Kidney (tissue), 22 donors: ENCODE measurements at places on chromosomes 11 and 22. TPM values are rescaled to one million over a fixed set of nuclear protein-coding genes. Genes with fewer than 3 reads are reported as not detected.

GRCh38 chr11:126307706-126308105, 3.8 kb downstream of the DCPS start:
- DNase-seq, result peak; percentile 42

Gene C11orf16
- total RNA-seq, result 0.91 TPM

Gene GNAZ
- 5.7 TPM for total RNA-seq

GRCh38 chr22:39482768-39483167, 19.3 kb upstream of the MIEF1 start:
- no peak for DNase-seq

- no peak for DNase-seq
Measured at GRCh38 chr11:63621071-63621470, 6.8 kb upstream of the PLAAT3 start.

DNA sequence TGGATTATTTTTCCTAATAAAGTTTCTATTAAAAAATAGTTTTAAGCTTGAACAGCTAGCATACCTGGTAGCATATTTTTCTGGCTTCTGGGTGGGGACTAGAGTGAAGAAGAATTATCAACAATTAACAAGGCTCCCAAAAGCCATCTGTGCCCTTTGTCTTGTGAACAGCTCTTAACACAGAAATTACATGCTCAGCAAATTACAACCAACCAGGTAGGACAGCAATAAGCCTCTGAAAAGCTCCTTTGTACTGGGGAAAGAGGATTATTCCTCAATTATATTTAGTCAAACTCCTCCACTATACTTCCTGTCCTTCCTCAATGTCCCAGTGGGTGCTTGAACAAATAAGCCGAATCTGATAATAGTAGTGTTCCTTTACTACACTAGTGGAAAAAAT, 162.8 kb downstream of the RAB38 start:
- no peak for DNase-seq
